ENCODE measurements at places on chromosomes 12 and 14. TPM values are rescaled to one million over a fixed set of nuclear protein-coding genes. Genes with fewer than 3 reads are reported as not detected.

TAC3 gene
- total RNA-seq: not detected

USP44 gene
- 0.80 TPM for total RNA-seq

CACNA1C gene
- total RNA-seq: 137 TPM

TAS2R8 gene
- not detected for total RNA-seq

GRCh38 chr14:23259426-23259825, 21.7 kb downstream of the RNF212B start:
- no peak overlapping the region for H3K4me3 ChIP-seq
- DNase-seq: no peak
- no peaks in the 10 kb centered on the region for H3K4me1 ChIP-seq

- H3K4me3 ChIP-seq: no peak overlapping the region
- no peaks in the 10 kb centered on the region for H3K27me3 ChIP-seq
- H3K27ac ChIP-seq: no peak overlapping the region
- DNase-seq: no peak
Observed at GRCh38 chr14:35879654-35880249, 53.6 kb downstream of the BRMS1L start.

DNA sequence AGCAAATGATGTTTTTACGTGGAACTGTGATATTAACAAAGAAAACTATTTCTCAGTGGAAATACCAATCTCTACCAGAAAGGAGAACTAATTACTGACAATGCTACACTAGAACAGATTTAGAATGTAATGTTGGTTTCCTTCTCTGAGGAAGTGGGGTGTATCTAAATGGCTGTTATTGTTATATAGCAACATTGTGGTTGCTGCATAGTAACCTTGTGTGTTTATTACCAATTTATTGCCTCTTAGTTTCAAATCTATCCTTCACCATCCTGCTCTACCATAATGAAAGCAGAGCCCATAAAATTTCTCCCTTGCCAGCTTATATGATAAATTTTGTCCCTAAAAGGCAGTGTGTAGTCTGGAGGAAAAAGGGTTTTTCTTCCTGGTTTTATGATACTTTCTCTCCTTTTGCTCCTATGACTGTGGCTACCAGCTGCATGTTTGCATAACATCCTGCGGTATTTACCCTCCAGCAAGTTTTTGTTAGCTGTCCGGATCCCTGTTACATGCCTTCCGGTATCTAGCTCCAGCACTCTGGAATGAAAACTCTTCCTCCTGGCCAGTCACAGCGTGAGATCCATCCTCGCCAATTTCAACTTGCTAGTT, 5.7 kb upstream of the KLRK1 start:
- H3K27ac ChIP-seq: peak overlapping the region; percentile 58
- no peak for DNase-seq
- peaks cover 10% of the 10 kb centered on the region for H3K4me1 ChIP-seq

DNA sequence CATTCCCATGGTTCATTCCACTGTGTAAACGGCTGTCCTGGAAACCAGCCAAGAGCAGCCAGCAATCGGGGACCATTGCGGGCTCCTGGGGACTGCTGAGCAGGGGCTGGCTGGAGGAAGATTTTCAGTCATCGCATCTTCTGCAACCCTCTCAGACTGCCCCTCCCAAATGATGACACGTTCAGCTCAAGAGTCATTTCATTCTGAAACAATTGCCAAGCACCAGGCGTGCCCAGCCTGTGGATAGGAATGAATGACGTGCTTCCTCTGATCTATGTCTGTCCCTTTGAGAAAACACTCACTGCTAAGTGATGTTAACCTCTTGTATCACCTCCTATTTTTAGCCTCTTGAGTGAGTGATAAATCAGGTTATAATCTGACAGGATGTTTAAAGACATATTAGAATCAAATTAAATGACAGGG, 62.0 kb downstream of the NDUFA12 start:
- peak overlapping the region; percentile 61 for H3K27ac ChIP-seq
- H3K27me3 ChIP-seq: no peaks in the 10 kb centered on the region
- peak; percentile 55 for DNase-seq
- H3K36me3 ChIP-seq: no peaks in the 10 kb centered on the region

GRCh38 chr12:6347367-6348338, 5.8 kb upstream of the TNFRSF1A start:
- H3K4me3 ChIP-seq: peak overlapping the region; percentile 32
- peak; percentile 61 for DNase-seq
- H3K27ac ChIP-seq: peak overlapping the region; percentile 77
- no peaks in the 10 kb centered on the region for H3K27me3 ChIP-seq
- peaks cover 54% of the 10 kb centered on the region for H3K4me1 ChIP-seq

DNA sequence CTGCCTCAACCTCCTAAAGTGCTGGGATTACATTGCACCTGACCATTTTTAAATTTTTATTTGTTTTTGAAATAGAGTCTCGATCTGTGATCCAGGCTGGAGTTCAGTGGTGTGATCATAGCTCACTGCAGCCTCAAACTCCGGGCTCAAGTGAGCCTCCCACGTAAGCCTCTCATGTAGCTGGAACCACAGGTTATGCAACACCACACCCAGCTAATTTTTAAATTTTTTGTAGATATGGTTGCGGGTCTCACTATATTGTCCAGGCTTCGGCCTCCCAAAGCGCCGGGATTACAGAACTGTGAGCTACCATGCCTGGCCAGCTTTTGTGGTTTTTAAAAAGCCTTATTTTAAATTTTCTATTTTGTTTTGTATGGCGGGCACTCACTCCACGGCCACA, 2.2 kb upstream of the DRAM1 start:
- no peaks in the 10 kb centered on the region for H3K27me3 ChIP-seq
- H3K4me3 ChIP-seq: no peak overlapping the region
- H3K4me1 ChIP-seq: peaks cover 40% of the 10 kb centered on the region
- no peak for DNase-seq
- no peaks in the 10 kb centered on the region for H3K36me3 ChIP-seq
- peak overlapping the region; percentile 95 for H3K27ac ChIP-seq

GRCh38 chr12:128265566-128265965, 1.4 kb upstream of the TMEM132C start:
- no peak for DNase-seq
- H3K4me1 ChIP-seq: peaks cover 18% of the 10 kb centered on the region
- H3K27ac ChIP-seq: no peak overlapping the region
- peaks cover 93% of the 10 kb centered on the region for H3K27me3 ChIP-seq
- no peak overlapping the region for H3K4me3 ChIP-seq

DNA sequence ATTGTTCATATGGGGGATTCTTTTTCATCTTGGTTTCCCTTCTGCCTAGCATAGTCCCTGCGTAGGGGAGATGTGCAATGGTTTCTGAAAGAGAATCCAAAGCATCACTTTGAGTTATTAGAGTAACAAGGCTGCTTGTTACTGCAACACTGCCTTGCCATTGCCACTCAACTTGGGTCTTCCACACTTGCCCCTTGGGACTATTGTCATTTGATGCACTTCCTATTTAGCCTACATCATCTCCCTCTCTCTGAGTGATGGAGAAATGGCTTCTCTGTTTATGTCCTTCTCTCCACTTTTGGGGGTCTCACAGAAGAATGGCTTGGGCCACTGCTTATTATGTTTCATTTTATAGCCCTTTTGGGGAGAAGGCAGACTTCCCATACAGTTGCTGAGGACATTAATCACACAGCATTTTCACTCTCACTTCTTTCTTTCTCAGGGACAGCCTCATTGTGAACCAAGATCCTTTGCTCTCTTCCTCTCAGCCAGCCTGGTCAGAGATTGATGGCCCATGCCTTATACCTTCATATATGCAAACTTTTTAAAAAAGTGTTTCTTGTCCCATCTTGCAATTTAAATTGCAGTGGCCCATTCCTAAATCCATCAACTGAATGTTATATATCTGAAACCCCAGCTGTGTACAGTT, 50.8 kb upstream of the POC1B start:
- H3K4me3 ChIP-seq: no peak overlapping the region
- H3K27me3 ChIP-seq: no peaks in the 10 kb centered on the region
- no peak overlapping the region for H3K27ac ChIP-seq
- no peak for DNase-seq

DNA sequence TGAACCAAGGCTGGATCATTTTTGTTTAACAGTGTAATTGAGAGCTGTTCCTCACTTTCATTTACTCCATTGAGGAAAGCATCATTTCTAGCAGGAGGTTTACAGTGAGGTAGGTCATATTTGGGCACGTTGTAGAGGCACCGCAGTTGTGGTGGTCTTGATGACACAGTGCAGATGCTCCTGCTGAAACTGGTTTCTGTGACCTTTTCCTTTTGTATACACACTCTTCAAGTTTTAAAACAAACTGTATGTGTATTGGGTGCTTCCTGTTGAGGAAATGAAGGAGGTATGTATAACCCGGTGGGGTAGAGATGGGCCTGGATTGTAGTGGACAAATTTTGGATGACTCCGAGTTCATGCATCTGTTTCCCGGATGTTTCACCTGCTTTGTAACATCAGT, 456.3 kb upstream of the RGS6 start:
- no peaks in the 10 kb centered on the region for H3K27me3 ChIP-seq
- H3K36me3 ChIP-seq: no peaks in the 10 kb centered on the region
- no peak overlapping the region for H3K27ac ChIP-seq
- H3K4me3 ChIP-seq: no peak overlapping the region
- H3K4me1 ChIP-seq: peaks cover 7% of the 10 kb centered on the region

GRCh38 chr12:101663298-101663697, 34.1 kb upstream of the CHPT1 start:
- DNase-seq: no peak
- no peaks in the 10 kb centered on the region for H3K4me1 ChIP-seq
- H3K27me3 ChIP-seq: peaks cover 15% of the 10 kb centered on the region
- H3K4me3 ChIP-seq: no peak overlapping the region
- H3K27ac ChIP-seq: no peak overlapping the region

- no peak overlapping the region for H3K27ac ChIP-seq
- H3K4me1 ChIP-seq: no peaks in the 10 kb centered on the region
- H3K36me3 ChIP-seq: no peaks in the 10 kb centered on the region
- H3K4me3 ChIP-seq: no peak overlapping the region
- DNase-seq: no peak
Observed at GRCh38 chr12:11958221-11959091, 112.3 kb upstream of the BCL2L14 start.

DNA sequence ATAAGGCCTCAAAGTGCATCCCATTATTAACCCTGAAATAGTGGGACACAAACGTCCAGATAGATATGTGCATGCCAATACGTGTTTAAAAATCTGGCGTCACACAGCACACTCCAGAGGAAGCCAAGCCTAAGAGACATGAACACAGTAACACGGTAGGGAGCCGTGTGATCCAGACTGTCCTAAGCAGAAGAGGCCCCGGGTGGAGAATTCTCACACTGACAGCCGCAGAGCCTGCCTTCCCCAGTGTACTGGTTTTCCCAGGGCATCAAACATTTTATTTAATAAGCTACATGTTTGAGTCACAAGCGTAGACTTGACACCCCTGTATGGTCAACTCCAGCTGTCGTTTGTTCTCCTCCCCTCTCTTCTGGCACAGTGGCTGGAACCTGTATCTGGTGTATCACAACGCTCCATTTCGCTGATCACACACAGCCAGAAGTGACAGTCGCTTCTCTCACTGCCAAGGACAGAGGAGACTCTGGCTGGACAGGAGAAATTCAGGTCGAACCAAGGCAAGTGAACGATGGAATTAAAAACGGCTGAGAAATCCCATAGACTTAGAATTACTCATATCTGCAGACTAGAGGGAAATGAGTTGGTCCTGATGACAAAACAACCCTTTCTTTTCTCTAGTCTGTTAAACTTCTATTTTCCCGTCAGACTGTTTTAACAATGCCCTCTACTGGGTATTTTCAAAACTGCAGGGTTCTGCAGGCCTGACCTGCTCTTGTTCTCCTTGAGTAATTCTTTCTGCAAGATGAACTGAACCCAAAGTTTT, 359.9 kb downstream of the RGS6 start:
- no peak overlapping the region for H3K27ac ChIP-seq
- H3K4me3 ChIP-seq: peak overlapping the region; percentile 38
- no peak for DNase-seq
- no peaks in the 10 kb centered on the region for H3K36me3 ChIP-seq
- no peaks in the 10 kb centered on the region for H3K27me3 ChIP-seq

GRCh38 chr12:40248585-40249297, 23.9 kb downstream of the LRRK2 start:
- no peaks in the 10 kb centered on the region for H3K27me3 ChIP-seq
- DNase-seq: no peak
- H3K36me3 ChIP-seq: peaks cover 42% of the 10 kb centered on the region

- no peak overlapping the region for H3K27ac ChIP-seq
- no peaks in the 10 kb centered on the region for H3K4me1 ChIP-seq
- no peak overlapping the region for H3K4me3 ChIP-seq
- H3K36me3 ChIP-seq: no peaks in the 10 kb centered on the region
Observed at GRCh38 chr14:44404036-44404435, 103.0 kb downstream of the FSCB start.

Data from left ventricle myocardium inferior (tissue), 1 donor.